ENCODE measurements at places on chromosomes 2 and 18.

DNA sequence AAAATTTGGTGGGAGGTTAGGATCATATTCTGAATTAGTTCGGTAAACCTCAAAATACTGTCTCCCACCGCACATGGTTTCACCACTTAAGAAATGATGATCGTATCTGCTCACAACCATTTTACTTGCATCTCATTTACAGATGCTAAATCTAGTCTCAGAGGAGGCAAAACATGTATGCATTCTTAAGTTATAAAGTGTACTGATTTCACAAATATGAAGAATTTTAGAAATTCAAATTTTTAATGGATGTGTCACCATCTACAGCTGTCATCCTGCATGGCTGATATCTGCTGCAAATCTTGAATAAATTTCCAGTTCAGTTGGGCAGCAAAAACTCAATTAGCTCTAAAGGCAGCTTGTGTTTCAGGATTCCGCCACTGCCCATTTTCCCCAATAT lies 243.3 kb upstream of the KCNJ3 start:
- DNase-seq = no peak

- no peak for DNase-seq
Measured at GRCh38 chr2:120518819-120519218, 172.9 kb downstream of the INHBB start.

- DNase-seq = no peak
Measured at GRCh38 chr18:76687304-76687962, 134.9 kb upstream of the ZNF236 start.

GRCh38 chr2:32564417-32565035 lies 63.3 kb upstream of the TTC27 start:
- DNase-seq = no peak

DNA sequence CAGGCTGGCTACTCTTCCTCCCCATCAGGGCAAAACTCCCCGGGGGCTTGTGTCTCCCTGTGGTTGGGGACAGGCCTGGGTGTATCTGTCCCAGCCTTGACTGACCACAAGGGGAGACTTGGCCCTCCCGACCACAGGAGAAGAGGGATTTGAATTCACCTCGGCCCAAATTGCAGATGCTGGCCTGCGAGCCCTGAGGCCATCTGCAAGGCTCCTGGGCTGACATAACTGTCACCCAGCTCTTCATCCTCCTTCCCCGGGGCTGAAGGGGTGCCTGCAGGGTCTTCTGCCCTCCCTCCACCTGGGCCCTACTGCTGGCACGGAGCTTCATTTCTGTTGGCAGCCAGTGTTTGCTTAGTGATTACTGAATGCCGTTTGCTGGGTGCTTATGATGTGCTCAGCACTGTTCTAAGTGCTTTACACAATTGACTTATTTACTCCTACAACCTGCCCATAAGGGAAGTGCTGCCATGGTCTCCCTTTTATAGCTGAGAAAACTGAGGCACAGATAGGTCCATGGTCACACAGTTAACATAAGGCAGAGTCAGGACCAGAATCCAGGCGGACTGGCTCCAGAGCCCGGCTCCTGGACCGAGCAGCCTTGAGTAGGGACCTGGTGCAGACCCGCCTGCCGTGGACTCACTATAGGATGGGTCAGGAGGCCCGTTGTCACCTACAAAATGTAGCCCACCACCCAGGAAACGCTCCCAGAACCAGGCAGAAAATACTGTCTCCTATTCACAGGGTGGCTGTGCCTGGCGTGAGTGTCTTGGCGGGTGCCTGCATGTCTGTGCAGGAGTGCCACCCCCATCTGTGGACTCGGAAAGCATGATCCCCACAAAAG lies 18.9 kb downstream of the STEAP3 start:
- no peak for DNase-seq

- peak; percentile 88 for DNase-seq
Measured at GRCh38 chr2:129293326-129293725, 686.1 kb upstream of the RAB6C start.

- no peak for DNase-seq
Measured at GRCh38 chr2:116754381-116755101, 1060.0 kb upstream of the DDX18 start.

DNA sequence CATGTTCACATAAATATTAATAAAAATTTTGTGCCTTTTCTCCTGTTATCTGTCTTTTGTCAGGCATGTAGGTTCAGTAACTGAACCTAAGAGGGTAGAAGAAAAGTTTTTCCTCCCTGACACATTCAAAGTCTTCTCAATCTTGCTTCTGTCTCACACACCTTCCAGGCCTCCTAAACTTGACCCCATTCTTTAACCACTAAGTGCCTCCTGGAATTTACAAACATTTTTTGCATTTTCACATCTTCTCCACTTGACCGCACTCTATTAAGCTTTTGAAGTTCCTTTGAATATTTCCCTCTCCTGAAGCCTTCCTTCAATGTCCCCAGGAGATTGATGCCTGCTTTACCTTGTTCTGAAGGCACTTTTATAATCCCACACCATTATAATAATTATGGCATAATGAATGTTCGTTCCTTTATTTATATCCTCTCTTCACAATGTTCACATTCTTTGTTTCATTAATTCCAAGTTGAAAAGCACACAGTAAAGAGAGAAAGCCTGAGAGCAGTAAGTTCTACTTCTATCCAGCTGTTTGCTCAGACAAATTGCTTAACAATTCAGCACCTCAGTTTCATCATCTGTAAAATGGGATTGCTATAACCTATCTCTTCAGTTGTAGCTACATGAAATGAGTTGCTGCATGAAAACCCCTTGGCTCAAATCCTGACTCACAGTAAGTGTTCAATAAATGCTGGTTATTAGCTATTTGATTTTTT lies 184.8 kb upstream of the KLHL29 start:
- DNase-seq = no peak

- no peak for DNase-seq
Measured at GRCh38 chr2:17226941-17227490, 291.2 kb downstream of the RAD51AP2 start.

DNA sequence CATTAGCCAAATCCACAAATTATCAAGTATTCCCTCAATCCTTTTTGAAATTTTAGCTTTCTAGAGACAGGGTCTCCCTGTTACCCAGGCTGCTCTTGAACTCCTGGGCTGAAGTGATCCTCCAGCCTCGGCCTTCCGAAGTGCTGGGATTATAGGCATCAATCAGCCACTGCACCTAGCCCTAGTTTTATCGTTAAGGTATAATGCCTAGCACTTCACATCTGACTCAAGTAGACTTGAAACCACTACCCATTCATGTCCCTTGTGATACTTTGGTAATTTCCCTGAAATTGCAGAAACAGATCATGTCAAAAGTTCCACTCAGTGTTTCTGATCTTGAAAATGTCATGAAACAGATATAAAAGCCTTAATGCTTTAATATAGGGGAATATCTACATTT lies 26.3 kb downstream of the MEX3C start:
- DNase-seq = no peak

DNA sequence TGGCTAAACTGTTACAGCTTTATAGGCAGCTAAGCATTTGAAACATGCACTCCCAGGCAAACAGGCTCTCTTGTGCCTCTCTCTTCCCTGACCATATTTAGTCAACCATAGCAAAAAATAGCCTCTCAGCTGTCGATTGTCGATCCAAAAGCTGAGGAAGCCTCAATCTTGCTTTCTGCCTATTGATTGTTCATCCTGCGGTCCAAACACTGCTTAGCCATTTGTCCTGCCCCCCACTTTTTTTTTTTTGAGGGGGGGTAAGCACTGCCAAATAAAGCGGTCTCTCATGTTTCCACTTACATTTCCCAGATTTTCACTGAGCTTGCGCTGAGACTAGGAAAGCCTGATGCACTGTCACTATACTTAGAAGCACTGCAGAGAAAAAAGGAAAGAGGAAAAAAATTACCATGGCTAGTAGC lies 90.8 kb downstream of the MIB1 start:
- DNase-seq = no peak

- DNase-seq = no peak
Measured at GRCh38 chr2:107414376-107414775, 412.3 kb upstream of the RGPD4 start.

DNA sequence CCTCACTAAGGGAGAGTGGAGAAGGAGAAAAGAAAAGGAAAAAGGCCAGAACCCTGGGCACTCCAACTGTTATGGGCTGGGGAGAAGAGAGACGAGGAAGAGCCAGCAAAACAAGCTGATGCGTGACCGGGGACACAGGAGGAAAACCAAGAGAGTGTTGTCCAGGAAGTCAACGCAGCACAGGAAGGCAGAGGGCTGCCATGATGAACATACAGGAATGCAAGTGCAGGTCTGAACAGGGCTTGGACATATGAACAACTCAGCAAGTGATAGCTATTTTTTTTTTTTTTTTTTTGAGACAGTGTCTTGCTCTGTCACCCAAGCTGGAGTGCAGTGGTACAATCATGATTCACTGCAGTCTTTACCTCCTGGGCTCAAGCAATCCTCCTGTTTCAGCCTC lies 28.4 kb downstream of the SIX3 start:
- DNase-seq = no peak

DNA sequence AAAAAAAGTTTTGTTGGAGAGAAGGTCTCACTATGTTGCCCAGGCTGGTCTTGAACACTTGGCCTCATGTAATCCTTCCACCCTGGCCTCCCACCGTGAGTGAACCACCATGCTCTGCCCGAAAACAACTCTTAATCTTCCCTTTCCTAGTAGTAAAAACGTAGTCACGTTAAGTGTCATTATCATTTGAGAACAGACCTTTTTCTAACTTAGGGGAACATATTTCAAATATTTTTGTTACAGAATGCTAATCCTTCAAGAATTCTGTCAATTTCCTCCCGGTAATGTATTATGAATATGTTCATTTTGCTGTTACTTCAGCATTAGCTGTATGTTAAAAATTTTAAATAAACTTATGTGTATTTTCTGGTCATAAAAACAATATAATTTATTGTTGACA lies 49.7 kb downstream of the MTA3 start:
- no peak for DNase-seq

- DNase-seq = no peak
Measured at GRCh38 chr2:238742066-238742465, 105.8 kb upstream of the TWIST2 start.

- DNase-seq = no peak
Measured at GRCh38 chr2:37843556-37843955, 81.5 kb upstream of the RMDN2 start.

- no peak for DNase-seq
Measured at GRCh38 chr18:24499814-24500213, 39.4 kb downstream of the HRH4 start.

Measured in NCI-H1694 treated with DMSO at 0.1 percent for 48 hours (cell line).